NCI-H446 (cell line): ENCODE measurements at places on chromosomes 4 and X.

DNA sequence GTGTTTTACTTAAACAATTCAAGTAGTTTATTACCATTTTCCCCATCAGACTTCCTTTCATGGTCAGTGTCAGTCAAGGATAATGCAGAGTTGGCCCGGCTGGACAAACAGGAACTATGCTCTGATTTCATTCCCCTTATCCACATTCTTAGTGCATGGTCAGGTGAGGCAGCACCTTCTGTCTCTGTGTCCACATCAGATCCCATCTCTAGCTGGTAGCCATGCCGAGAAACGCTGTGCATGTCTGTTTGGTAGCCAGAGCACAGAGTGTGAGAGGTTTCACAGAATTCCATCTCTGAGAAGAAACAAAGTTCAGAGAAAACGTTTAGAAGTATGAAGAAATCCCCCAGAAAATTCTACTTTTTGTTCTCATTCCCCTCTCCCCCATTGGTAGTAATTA, 423.7 kb upstream of the TEX13C start:
- DNase-seq: no peak

- DNase-seq: no peak
Measured at GRCh38 chr4:147709999-147710398, 21.9 kb upstream of the ARHGAP10 start.

DNA sequence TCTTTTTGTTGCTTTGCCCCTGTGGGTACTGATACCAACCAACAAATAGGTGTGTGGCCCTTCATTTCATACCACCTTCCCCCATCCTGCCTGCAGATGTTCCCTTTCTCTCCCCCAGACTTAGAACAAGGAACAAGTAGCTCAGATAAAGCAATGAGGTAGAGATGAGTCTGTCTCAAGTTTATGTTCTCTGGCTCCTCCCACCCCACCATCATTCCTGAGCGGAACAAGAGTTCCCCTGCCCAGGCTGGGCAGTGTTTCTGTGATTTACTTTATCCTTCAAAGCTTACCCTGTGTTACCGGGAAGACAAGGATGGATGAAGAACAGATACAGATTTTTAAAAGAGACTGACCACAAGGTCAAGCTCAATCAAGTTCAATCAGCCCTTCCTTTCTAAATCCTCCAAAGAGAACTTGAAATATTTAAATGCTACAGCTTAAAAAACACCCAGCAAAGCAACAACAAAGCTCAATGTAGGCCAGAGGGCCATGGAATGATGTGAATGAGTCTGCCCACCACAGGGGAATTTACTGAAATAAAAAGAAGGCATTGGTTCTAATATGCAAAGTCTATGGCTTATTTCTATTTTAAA, 80.1 kb upstream of the UCP1 start:
- DNase-seq: no peak

DNA sequence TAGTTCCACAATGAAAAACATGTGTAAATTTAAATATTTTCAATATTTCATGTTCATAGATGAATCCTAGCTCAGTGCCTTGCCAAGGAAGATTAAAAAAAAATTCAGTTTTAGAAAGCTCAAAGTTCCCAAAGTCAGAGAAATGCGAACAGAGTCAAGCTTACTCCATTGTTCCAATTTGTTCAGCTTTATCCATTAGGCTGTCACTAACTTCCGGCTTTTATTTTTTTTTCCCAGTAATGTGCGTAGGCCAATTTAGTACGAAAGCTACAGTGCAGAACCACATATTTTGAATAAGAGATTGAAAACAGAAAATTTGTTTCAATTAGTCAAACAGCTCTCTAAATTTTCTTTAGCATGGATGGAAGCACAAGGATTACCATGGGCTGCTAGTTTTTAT, 23.1 kb upstream of the KLHL2 start:
- DNase-seq: no peak

- DNase-seq: no peak
Measured at GRCh38 chr4:2243681-2244380, 1.9 kb upstream of the HAUS3 start.

GRCh38 chr4:170476351-170476750, 386.6 kb upstream of the AADAT start:
- no peak for DNase-seq

- DNase-seq: no peak
Measured at GRCh38 chr4:184588893-184589292, 60.4 kb downstream of the CASP3 start.

DNA sequence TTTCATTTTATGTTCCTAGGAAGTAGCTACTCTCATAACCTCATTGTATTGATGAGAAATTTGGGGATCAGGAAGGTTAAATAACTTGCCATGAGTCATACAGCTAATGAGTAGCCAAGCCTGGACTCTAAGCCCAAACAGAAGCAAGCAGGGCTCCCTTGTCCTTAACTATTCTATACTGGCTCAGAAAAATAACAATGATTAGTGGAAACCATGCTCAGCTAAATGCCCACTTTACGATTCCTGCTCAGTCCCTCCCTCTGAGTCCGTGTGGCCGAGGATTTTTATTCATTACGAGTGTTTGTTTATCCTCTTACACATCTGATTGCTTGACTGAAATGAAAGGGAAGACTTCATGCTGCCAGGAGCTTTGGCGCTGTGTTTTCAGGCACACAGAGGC, 100.9 kb downstream of the SLC34A2 start:
- no peak for DNase-seq

GRCh38 chr4:137226900-137227299, 305.4 kb downstream of the PCDH18 start:
- DNase-seq: no peak

GRCh38 chrX:141278306-141278705, 36.0 kb upstream of the SPANXC start:
- DNase-seq: no peak

GRCh38 chrX:136910565-136911035, 30.1 kb upstream of the RBMX start:
- DNase-seq: no peak

- no peak for DNase-seq
Measured at GRCh38 chrX:41449615-41450014, 2.5 kb downstream of the NYX start.

DNA sequence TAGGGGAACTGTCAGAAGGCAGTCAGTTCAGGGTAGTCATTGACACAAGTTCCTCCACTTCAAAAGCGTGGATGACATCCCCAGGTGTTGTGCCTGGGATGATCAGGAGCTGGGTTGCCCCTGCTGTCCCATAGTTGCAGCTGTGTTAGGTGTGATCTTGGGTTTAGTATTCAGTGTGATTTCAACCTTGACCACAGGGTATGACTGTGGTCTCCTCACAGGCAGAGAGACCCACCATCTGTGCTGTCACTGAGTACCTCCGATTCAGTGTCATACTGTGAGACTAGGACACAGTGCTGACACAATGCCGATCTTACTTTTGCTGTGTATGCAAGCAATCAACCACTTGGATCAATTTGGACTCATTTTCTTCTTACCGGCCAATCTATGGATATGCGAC, 25.2 kb downstream of the FOXR2 start:
- no peak for DNase-seq

DNA sequence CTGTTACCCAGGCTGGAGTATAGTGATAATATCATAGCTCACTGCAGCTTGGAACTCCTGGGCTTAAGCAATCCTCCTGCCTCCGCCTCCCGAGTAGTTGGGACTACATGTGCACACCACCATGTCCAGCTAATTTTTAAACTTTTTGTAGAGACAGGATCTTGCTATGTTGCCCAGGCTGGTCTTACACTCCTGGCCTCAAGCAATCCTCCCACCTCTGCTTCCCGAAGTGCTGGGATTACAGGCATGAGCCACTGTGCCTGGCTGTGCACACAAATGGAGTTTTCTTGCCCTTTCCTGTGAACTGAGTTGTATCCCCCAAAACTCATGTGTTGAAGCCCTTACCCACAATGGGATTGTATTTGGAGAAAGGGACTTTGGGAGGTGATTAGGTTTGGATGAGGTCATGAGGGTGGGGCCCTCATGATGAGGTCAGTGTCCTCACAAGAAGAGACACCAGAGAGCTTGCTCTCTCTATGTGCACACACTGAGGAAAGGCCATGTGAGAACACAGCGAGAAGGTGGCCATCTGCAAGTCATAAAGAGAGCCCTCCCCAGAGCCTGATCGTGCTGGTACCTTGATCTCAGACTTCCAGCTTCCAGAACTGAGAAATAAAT, 40.1 kb downstream of the DDX3X start:
- DNase-seq: no peak

GRCh38 chrX:107744868-107745267, 30.7 kb downstream of the TSC22D3 start:
- DNase-seq: no peak

- DNase-seq: no peak
Measured at GRCh38 chr4:168101026-168101425, 8.7 kb downstream of the ANXA10 start.

GRCh38 chr4:10656988-10657387, 27.6 kb downstream of the CLNK start:
- DNase-seq: no peak

DNA sequence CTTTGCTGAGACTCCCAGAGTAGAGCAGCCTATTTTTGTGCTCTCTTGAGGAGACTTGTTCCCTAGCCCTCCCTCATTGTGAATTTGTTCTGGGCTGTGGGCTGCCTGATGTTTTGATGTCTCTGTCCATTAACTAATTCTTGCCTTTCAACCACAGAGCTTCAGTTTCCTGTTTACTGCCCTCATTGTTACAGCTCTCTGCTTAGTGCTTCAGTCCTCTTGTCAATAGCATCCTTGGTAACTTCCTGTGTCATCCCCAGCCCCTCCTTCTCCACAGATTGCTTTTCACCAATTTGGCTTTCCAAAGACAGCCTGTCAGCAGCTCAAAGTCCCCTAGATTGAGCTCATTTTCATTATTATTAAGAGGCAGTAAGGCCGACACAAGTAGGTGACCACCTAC, 69.9 kb downstream of the COX7B2 start:
- no peak for DNase-seq
